ENCODE measurements at places on chromosomes 2 and 18.

DNA sequence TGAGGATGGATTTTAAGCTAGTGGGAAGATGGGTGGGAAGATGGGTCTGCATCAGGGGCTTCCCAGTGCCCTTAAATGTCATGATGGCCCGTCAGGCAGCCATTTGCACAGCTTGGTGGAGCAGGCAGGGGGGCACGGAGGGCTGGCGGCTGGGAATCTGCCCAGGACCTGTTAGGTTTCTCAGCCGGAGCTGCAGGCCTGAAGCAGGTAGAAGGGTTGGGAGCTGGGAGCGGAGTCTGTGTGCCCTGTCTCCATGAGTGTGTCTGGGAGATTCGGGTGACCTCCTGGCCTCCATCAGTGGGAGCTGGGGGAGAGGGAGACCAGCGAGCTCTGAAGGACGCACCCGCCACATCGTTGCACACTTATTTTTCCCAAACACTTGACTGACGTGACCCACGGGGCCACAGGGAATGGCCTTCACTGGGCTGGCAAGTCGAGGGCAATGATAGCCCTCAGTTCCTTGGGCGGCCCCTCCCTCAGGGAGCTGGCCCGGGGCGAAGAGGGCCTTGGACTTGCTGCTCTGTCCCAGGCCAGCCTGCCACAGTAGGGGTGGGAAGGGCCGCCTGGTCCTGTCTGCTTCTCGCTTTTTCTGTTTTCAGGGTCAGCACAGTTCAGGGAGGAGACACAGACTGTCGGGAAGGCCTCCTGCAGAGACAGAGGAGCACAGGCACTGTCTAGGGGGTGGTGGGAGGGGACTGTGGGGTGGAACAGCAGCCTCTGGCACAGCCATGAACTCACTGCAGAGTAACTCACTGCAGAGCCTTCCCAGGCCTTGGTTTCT lies 236.8 kb downstream of the ZBTB7C start:
- no peak for DNase-seq

DNA sequence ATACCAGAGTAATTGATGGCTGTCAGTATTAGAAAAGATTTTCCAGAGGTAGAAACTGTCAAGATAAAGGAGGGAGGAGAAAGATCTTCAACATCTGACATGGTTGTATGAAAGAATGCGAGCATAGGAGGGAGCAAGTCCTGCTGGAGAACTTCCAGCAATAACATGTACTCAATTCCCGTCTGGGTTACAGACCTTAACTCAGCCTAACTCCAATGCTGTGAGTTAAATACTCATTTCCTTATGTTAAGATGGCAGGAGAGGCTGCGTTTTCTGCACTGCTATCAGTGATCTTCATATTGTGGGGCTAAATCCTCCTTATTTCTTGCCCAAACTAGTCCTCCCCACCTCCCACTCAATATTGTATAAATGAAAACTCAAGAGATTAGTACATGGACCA lies 6.7 kb upstream of the CERS6 start:
- DNase-seq = no peak

GRCh38 chr2:63344575-63345284 lies 243.5 kb downstream of the WDPCP start:
- no peak for DNase-seq

DNA sequence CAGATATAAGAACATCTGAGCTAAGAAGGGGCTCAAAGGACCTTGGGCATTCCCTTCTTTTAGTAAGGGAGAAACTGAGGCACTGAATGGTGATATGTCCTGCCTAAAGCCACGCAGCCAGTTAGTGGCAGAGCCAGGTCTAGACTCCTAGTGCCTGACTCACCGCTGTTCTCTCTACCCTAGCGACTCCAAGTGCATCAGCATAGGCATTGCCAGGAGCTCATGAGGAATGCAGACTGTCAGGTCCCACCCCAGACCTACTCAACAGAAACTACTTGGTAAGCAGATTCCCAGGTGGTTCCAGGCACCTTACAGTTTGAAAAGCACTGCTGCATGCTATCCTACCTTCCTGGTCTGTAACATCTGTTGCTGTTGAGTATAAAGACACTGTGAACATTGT lies 158.9 kb downstream of the MSH2 start:
- DNase-seq = no peak

DNA sequence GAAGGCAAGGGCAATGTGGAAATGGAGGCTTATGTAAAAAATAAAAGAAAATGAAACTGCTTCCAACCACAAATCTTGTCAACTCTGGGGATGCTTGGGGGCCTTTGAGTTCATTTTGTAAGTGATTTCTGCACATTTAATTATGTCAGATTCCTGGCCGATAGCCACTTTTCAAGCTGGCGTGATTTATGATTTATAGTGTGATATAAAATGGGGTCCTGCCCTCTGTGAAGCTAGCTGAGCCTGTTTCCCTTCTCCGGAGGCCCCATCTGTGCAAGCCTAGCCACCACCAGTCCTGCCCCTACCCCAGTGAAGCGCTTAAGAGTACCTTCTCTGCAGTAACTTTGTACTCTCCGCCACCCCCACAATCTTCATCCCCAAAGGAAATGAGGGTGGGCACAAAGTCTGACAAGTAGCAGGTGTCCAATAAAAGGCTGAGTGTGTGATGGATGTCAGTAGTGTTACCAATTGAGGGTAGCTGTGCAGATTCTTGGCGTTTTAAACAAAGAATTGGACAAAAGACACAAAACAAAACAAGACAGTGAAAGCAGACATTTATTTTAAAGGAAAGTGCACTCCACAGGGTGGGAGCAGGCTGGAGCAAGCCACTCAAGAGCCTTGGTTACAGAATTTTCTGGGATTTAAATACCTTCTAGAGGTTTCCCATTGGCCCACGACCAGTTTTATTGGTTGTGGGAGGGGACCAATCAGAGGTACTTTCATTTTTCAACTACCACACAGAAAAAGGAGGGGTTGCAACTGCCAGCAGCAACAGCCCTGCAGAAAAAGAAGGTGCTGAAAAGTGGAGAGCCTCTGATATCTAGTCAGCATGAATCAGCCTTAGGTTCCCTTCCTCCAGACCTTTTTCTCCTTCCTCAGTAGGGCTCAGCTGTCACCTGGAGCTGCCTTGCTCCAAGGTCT lies 39.0 kb upstream of the SIX3 start:
- no peak for DNase-seq

GRCh38 chr2:65435625-65436168 lies 3.3 kb upstream of the SPRED2 start:
- peak; percentile 52 for DNase-seq

- DNase-seq = no peak
Observed at GRCh38 chr2:95274291-95275150, at the start of gene PROM2. TSS of gene PROM2 (plus strand) at chr2:95274449. CDS start at chr2:95274586, 137 bp downstream.

DNA sequence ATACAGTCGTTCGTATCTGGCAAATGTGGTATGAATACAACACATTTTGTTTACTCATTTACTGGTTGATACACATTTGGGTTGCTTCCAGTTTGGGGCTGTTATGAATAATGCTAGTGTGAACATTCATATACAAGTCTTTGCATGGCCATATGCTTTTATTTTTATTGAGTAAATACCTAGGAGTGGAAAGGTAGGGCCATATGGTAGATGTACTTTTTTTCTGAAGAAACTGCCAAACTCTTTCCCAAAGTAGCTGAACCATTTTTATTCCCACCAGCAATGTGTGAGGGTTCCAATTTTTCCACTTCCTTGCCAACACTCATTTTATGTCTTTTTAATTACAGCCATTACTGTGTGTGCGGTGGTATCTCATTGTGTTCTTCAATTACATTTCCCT lies 496.2 kb upstream of the NRXN1 start:
- DNase-seq = no peak

DNA sequence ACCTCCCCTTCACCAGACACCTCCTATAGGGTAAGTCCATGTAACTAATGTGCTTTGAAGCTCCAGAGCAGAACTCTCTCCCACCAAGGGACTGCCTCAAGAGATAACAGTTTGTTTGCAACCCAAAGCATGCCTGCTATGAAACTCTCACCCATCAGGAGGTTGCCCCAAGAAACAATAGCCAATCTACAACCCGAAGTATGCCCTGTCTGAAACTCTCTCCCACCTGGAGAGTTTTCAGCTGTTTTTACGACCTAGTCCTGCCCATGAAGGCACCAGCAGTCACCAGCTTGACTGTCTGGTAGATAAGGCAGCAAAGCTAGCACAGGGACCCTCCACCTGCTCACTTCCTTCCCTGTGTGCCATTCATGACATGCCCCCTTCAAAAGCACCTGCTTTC lies 533.9 kb upstream of the CRIM1 start:
- no peak for DNase-seq

- DNase-seq = no peak
Observed at GRCh38 chr2:62034715-62035114, 129.2 kb downstream of the COMMD1 start.

- no peak for DNase-seq
Observed at GRCh38 chr2:108401800-108402199, 24.0 kb downstream of the SULT1C4 start.

DNA sequence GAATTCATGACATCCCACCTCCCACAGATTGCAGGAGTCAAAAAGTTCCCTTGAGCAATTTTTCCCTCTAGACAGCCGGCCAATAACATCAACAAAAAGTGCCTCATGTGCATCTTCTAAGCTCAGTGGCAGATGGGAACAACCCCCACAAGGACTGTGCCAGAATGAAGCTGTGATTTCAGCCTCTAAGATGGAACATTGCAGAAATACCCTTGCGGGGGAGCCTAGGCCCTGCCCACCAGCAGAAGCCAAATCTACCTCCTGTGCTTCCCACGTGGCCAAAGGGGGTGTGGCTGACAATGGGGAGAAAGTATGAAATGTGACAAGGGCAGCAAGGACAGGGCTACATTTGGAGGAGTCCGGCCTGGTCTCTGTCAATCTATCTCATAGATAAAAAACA lies 482.3 kb downstream of the TGIF1 start:
- DNase-seq = no peak

DNA sequence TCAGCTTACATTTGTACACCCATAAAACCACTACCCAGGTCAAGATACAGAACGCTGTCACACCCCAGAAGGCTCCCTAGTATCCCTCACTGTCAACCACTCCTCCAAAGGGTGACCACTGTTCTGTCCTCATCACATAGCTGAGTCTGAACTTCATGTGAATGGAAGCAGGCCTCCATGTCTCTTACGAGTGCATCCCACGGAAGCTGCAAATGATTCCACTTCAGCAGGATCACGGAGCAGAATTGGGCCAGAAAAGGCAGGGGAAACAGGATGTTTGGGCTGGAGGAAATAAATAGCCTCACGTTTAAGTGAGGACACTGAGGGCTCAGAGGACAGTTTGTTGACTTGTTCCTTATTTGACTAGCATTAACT lies 38.4 kb downstream of the LBH start:
- DNase-seq = no peak

DNA sequence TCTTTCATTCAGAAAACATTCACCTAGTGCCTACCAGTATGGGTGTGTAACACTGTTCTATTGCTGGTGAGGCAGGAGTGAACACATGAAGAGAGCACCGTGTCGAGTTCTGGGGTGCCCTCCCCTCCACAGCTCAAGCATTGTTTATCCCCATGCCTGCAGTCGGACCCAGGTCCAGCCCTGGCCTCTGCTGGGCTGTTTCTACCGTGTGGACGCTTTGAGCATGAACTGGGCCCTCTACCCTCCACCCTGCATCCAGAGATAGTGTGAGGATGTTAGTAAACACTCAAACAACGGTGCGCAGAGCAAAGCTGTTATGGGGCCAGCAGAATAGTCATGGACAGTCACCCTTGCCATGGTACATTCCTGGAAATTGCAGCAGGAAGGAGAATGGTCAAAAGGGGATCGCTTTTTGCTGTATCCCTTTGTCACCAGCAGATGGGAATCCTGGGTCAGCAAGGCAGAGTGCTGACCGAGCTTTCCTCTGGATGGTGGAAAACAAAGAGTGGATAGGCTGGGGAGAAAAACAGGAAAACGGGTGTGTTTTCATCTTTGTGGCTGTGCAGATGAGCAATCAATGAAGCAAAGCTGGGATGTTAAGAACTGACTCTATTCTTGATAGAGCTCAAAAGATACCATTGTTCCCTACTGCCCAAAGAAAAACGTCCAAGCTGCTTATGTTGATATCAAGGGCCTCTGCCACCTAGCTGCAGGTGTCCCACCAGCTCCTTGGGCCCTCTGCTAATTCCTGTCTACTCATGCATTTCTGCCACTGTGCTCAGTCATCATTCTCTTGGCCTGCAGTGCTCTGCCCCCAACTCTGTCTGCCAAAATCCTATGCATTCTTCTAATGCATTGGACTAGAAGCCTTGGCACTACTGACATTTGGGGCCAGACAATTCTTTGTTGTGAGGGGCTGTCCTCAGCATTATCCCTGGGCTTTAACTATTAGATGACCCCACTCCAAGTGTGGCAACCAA lies 38.7 kb downstream of the REEP1 start:
- no peak for DNase-seq

DNA sequence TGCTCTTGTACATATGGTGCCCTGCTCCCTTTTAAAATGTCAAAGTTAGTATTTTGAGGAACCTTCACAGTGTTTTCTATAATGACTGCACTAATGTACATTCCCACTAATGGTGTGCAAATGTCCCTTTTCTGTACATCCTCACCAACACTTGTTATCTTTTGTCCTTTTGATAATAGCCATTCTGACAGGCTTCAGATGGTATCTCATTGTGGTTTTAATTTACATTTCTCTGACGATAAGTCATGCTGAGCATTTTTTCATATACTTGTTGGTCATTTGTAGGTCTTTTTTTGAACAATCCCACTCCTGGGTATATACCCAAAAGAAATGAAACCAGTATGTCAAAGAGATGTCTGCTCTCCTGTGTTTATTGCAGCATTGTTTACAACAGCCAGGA lies 268.3 kb downstream of the FBXO15 start:
- no peak for DNase-seq

DNA sequence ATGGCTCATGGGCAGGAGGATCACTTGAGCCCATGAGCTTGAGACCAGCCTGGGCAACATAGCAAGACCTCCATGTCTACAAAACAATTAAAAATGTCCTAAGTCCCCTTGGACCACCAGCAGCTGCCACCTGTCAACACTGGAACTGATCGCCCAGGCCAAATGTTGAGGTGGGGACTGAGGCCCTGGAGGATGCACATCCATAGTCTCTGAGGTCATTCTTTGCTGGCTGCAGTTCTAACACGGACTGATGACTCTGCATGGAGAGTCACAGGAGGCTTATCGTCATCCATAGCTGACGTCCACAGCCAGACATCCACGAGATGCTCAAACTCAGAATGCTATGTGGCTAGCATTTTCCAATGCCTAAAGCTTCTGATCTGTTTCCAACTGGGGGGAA lies 151.3 kb downstream of the BCL2 start:
- no peak for DNase-seq

DNA sequence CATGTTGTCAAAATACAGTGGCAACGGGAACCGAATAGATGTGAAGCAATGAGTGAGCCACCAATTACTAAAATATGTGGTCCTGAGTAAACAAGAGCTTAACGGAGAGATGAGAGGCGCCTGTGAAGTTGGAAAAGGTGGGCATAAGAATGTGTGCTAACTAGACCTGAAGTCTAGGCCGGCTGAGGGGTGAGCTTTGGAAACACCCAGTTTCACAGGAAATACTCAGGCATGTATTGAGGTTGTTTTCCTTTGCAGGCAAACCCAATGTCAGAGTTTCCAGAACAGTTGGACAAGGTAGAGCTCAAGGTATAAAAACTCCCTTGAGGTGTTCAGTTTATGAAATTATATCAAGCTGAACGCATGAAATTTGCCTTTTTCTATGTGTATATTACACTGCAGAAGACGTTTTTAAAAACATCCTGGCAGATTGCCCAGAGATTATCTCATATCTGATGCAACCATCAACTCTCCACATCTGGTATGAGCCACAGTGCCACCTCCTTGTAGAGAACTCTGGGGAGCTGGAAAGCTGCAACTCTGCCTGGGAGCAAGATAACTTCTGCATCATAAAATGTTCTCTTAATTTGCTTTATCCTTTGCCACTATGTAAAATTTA lies 3.9 kb upstream of the WDSUB1 start:
- peak; percentile 14 for DNase-seq

- DNase-seq = no peak
Observed at GRCh38 chr2:58638256-58638805, 397.2 kb upstream of the FANCL start.
